ENCODE measurements at places on chromosomes 3 and 15. TPM values are rescaled to one million over a fixed set of nuclear protein-coding genes. Genes with fewer than 3 reads are reported as not detected.

The RHCG gene
- not detected for total RNA-seq

DNA sequence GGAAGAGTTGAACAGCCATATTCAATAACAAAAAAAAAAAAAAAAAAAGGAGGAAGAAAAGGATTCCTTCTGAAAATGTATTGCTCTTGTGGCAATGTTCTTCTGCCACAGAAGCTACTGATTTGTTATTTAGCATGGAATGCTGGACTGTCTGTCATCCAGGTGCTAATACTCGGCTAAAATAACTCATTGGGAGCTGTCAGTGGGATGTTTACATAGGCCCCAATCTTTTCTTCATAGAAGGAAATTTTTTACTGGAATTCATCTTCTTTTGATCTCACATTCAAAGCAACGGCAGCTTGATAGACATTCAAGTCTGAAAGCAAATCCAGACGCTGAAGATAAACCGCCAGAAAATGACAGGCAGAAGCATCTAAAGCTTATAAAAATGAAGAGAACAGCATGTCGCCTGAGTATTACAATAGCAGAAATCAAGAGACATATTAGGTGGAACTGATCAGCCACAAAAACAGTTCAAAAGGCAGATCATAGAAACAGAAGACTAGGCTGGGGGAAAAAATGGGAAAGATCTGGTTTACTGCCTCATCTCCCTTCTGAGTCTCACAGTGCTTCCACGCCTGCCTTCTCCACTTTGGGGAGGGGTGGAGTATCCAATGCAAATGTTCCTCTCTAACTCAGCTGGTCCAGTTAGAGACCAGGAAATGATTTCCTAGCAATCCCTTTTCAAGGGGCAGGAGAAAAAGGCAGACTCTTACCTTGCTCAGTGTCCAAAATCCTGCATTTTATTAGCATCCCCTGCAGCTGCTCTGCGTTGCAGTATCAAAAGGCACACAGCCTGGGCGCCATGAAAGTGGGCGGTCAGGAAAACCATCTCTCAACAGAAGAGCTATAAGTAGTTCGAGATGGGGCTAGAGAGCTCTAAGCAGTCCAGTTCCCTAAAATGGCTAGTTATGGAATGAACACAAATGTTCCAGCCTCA, 451.9 kb downstream of the FOXP1 start:
- H3K36me3 ChIP-seq, result no peaks in the 10 kb centered on the region
- H3K4me1 ChIP-seq, result no peaks in the 10 kb centered on the region
- no peaks in the 10 kb centered on the region for H3K27me3 ChIP-seq
- peak overlapping the region; percentile 52 for H3K4me3 ChIP-seq
- DNase-seq, result no peak
- H3K27ac ChIP-seq, result peak overlapping the region; percentile 88

The PRTG gene
- total RNA-seq, result 1.3 TPM

DNA sequence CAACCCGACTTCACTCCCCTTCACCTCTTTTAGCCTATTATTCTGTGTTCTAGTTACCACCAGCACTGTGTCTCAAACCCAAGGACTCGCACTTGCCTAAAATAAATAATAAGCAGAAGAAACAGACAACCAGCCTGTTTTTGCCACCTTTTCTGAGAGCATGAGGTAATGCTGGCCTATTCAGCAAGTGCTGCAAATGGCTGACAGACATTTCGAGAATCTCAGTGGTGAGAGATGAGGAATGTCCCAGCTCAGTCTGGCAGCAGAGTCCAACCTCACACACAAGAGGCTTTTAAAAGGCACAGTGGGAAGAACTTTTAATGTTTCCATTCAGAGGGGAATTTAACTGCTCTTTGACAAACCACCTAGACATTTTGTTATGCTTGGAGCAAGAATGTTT, 143.3 kb upstream of the GMNC start:
- no peak overlapping the region for H3K27ac ChIP-seq
- H3K4me1 ChIP-seq, result no peaks in the 10 kb centered on the region

DNA sequence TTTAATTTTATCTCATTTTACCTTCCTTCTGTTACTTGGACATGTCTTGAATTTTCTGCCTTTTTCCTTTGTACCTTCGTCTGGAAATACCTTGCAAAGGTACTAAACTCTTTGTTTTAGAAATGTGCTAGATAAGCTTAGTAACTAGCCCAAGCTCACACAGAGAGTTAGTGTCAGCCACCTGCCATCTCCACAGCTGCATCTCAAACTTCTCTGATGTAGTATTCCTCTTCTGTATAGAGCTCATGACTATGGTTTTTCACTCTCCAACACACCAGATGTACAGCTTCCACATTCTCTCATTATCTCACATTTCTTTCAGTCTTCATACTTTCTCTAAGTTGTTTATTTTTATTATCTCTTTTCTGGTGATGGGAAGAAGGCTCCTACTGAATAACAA, 516.6 kb upstream of the ROBO2 start:
- H3K4me3 ChIP-seq, result no peak overlapping the region
- H3K27ac ChIP-seq, result no peak overlapping the region
- no peaks in the 10 kb centered on the region for H3K27me3 ChIP-seq

The GUCA1C gene
- total RNA-seq, result not detected

- H3K4me3 ChIP-seq, result no peak overlapping the region
- no peaks in the 10 kb centered on the region for H3K27me3 ChIP-seq
- no peaks in the 10 kb centered on the region for H3K36me3 ChIP-seq
- no peak for DNase-seq
- H3K27ac ChIP-seq, result no peak overlapping the region
- no peaks in the 10 kb centered on the region for H3K4me1 ChIP-seq
These were observed 482.7 kb upstream of the MCTP2 start for GRCh38 chr15:93748710-93749109.

- no peaks in the 10 kb centered on the region for H3K27me3 ChIP-seq
- no peaks in the 10 kb centered on the region for H3K36me3 ChIP-seq
- no peak overlapping the region for H3K4me3 ChIP-seq
- DNase-seq, result no peak
- peaks cover 11% of the 10 kb centered on the region for H3K4me1 ChIP-seq
- no peak overlapping the region for H3K27ac ChIP-seq
These were observed 3.5 kb upstream of the TBC1D5 start for GRCh38 chr3:17745894-17746293.

The CLDN1 gene
- total RNA-seq, result 0.27 TPM

- H3K4me3 ChIP-seq, result peak overlapping the region; percentile 16
- DNase-seq, result no peak
- no peaks in the 10 kb centered on the region for H3K4me1 ChIP-seq
- no peaks in the 10 kb centered on the region for H3K36me3 ChIP-seq
These were observed 37.8 kb downstream of the EHHADH start for GRCh38 chr3:185215873-185216606.

DNA sequence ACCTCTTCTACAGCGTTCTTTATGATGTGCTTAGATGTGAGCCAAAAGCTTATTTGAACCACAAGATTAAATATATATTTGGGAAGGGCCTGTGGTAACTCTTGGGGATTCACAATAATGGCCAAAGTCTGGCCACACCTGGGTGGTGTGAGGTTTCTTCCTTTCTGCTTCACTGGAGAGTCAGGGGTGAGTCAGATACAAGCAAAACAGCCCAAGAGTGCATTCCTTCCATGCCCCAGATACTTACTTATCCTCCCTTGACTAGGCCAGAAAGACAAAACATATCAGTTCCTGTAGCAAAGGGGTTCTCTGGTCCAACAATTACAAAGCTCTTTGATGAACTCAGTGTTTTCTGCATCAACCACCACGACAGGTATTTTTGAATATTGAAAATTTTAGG, 941 bp downstream of the ZBED2 start:
- no peaks in the 10 kb centered on the region for H3K27me3 ChIP-seq
- H3K4me3 ChIP-seq, result no peak overlapping the region
- H3K36me3 ChIP-seq, result no peaks in the 10 kb centered on the region
- H3K4me1 ChIP-seq, result no peaks in the 10 kb centered on the region
- DNase-seq, result no peak
- H3K27ac ChIP-seq, result no peak overlapping the region

The C2CD4B gene
- total RNA-seq, result 4.6 TPM

DNA sequence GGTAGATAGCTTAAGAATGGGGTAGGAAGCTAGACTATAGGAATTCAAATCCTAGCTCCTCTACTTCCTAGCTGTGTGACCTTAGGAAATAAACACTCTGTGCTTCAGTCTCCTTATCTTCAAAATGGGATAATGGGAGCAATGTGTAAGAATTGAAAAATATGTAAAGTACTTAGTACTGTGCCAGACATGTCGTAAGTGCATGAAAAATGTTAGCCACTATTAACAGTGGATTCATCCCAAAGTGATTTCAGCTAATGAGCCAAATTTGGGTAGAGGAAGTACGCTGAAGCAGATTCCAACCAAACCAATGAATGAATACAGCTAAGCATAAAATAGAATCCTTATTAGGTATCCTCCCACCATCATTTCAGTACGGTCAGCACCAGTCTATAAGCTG, 192.1 kb downstream of the RORA start:
- no peaks in the 10 kb centered on the region for H3K27me3 ChIP-seq
- H3K4me3 ChIP-seq, result no peak overlapping the region
- peaks cover 41% of the 10 kb centered on the region for H3K4me1 ChIP-seq
- DNase-seq, result no peak
- no peak overlapping the region for H3K27ac ChIP-seq

DNA sequence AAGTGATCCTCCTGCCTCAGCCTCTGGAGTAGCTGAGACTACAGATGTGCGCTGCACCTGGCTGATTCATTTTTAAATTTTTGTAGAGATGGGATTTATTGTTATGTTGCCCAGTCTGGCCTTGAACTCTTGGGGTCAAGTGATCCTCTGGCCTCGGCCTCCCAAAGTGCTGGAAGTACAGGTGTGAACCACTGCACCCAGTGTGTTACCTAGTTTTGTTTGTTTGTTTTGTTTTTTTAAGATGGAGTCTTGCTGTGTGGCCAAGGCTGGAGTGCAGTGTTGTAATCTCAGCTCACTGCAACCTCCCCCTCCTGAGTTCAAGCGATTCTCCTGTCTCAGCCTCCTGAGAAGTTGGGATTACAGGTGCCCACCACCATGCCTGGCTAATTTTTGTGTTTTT, 12.1 kb downstream of the PTPN23 start:
- no peak overlapping the region for H3K4me3 ChIP-seq
- DNase-seq, result no peak
- no peaks in the 10 kb centered on the region for H3K27me3 ChIP-seq

The INSYN1 gene
- 6.6 TPM for total RNA-seq

GRCh38 chr3:190619761-190620160, 105.9 kb downstream of the IL1RAP start:
- DNase-seq, result no peak
- H3K4me3 ChIP-seq, result no peak overlapping the region
- H3K36me3 ChIP-seq, result no peaks in the 10 kb centered on the region
- no peaks in the 10 kb centered on the region for H3K27me3 ChIP-seq
- H3K27ac ChIP-seq, result no peak overlapping the region

- peak; percentile 49 for DNase-seq
- no peak overlapping the region for H3K27ac ChIP-seq
- H3K4me1 ChIP-seq, result peaks cover 7% of the 10 kb centered on the region
- no peak overlapping the region for H3K4me3 ChIP-seq
These were observed 19.2 kb downstream of the GRIP2 start for GRCh38 chr3:14520967-14521366.

The FGD5 gene
- 18.6 TPM for total RNA-seq

The SPTSSB gene
- not detected for total RNA-seq

The ANKUB1 gene
- total RNA-seq, result not detected

All from sigmoid colon (tissue), 7 donors.